Gastrocnemius medialis (tissue), 4 donors: ENCODE measurements at places on chromosomes 2 and 18. TPM values are rescaled to one million over a fixed set of nuclear protein-coding genes. Genes with fewer than 3 reads are reported as not detected.

Gene CAPN14
- total RNA-seq = not detected

DNA sequence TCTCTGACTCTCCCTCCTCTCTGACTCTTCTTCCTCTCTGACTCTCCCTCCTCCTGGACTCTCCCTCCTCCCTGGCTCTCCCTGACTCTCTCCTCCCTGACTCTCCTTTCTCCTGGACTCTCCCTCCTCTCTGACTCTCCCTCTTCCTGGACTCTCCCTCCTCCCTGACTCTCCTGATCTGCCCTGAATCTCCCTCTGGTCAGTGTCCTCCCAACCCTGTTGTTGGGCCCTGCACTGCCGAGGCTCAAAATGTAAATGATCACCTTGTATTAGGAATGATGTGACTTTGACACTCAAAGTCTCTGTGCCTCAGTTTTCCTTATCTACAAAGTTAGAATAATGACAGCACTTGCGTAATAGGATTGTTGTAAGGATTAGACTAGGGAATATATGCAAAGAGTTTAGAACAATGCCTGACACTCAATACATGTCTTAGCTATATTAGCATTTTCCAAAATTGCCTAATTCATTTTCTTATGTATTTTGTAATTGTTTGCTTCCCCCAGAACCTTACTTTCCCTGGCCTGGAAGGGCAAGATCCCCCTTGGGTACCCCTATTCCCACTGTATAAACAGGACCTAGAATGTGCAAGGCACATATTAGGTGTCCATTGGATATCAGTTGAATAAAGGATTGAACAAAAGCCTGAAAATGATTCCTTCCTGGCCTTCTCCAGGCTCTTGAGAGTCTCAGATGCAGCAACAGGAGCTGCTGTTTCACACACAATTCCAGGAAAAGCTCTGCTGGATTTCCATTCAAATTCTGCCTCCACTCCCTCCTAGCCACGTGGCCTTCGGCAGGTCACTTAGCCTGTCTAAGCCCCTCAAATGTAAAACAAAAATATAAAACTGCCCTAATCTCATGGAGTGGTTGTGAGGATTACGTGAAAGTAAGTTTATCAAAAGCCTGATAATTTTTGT is 170.1 kb downstream of the INHBB start:
- no peak for DNase-seq
- H3K4me3 ChIP-seq = no peak overlapping the region
- H3K27me3 ChIP-seq = no peaks in the 10 kb centered on the region
- H3K36me3 ChIP-seq = no peaks in the 10 kb centered on the region
- peaks cover 19% of the 10 kb centered on the region for H3K4me1 ChIP-seq

DNA sequence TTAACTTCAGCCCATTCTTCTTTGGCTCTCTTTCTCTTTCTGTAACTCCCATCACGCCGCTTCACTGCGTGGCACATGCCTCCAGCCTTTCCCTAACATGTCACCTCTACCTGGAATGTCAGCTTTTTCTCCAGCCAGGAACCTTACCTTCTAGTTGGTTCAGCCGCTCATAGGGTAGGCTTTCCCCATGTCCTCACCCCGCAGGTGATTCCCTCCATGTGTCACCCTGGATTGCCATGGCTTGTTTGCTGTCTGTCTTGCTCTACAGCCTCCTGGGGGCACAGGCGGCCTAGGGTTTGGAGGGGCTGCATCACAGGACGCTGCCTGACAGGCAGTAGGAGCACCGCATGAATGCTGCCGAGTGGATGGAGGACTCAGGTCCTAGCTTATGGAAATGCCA is 39.2 kb downstream of the ARHGEF4 start:
- no peaks in the 10 kb centered on the region for H3K27me3 ChIP-seq
- H3K4me3 ChIP-seq = no peak overlapping the region
- no peak for DNase-seq
- H3K36me3 ChIP-seq = no peaks in the 10 kb centered on the region
- no peak overlapping the region for H3K27ac ChIP-seq

DNA sequence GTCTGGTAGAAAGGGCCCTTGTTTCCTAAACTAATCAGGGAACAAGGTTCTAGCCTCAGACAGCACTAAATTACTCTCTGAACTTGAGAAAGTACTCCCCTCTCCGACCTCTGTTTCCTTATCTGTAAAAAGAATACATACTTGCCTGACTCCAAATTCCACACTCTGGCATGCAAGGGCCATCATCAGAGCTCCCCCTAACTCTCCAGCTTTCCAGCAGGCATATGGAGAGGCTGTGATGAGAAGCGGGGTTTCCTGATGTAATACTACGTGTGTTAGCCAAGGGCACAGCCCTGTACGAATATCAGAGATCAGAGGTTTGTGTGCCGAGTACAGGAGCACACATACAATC is 1.8 kb upstream of the EVA1A start:
- H3K4me3 ChIP-seq = no peak overlapping the region
- peaks cover 3% of the 10 kb centered on the region for H3K4me1 ChIP-seq
- no peaks in the 10 kb centered on the region for H3K36me3 ChIP-seq
- peaks cover 3% of the 10 kb centered on the region for H3K27me3 ChIP-seq

DNA sequence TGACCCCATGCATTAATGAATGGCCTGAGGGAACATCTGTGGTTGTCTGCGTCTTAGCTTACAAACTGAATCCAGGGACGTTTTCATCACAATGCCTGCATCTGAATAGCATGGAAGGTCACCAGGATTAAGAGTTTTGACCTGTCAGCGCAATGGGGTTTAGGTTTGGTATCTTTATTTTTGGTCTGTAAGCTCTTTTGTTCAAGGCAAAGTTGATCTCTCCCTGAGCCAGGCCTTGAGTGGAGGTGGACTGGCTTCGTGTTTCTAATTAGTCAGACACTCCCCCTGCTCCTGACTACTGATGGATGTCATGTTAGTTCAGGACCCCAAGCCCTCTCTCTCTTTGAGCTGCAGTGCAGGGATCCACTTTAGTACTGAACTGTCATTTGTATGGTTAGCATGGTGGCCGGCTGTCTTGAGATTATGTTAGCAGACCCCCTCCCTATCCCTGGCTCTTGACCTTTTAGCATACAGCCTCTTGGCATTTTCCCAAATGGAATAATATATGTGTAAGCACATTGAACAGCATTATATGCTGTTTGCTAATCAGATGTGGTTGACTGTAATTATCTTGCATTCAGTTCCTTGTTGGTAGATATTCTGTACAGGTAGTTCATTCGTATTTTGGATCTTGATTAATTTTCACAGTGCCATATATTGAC is 59.2 kb downstream of the LYPD6 start:
- no peaks in the 10 kb centered on the region for H3K36me3 ChIP-seq
- no peaks in the 10 kb centered on the region for H3K27me3 ChIP-seq
- no peak overlapping the region for H3K27ac ChIP-seq
- no peaks in the 10 kb centered on the region for H3K4me1 ChIP-seq
- no peak overlapping the region for H3K4me3 ChIP-seq

GRCh38 chr2:25497918-25498407 is 156.2 kb upstream of the DNMT3A start:
- H3K4me3 ChIP-seq = no peak overlapping the region
- no peak for DNase-seq
- H3K36me3 ChIP-seq = no peaks in the 10 kb centered on the region
- H3K27me3 ChIP-seq = no peaks in the 10 kb centered on the region

- no peak overlapping the region for H3K4me3 ChIP-seq
- H3K36me3 ChIP-seq = no peaks in the 10 kb centered on the region
- no peaks in the 10 kb centered on the region for H3K27me3 ChIP-seq
- no peaks in the 10 kb centered on the region for H3K4me1 ChIP-seq
- no peak overlapping the region for H3K27ac ChIP-seq
- no peak for DNase-seq
These were observed 376.2 kb upstream of the MEIS1 start for GRCh38 chr2:66058675-66059074.

- H3K36me3 ChIP-seq = no peaks in the 10 kb centered on the region
- H3K4me1 ChIP-seq = peaks cover 29% of the 10 kb centered on the region
- H3K27ac ChIP-seq = peak overlapping the region; percentile 52
- H3K4me3 ChIP-seq = no peak overlapping the region
These were observed 146.8 kb downstream of the SEPTIN10 start for GRCh38 chr2:109466674-109467575.

- H3K4me3 ChIP-seq = no peak overlapping the region
- DNase-seq = no peak
- no peaks in the 10 kb centered on the region for H3K4me1 ChIP-seq
- no peaks in the 10 kb centered on the region for H3K27me3 ChIP-seq
- no peaks in the 10 kb centered on the region for H3K36me3 ChIP-seq
These were observed 578.7 kb upstream of the ID2 start for GRCh38 chr2:8103085-8103708.

DNA sequence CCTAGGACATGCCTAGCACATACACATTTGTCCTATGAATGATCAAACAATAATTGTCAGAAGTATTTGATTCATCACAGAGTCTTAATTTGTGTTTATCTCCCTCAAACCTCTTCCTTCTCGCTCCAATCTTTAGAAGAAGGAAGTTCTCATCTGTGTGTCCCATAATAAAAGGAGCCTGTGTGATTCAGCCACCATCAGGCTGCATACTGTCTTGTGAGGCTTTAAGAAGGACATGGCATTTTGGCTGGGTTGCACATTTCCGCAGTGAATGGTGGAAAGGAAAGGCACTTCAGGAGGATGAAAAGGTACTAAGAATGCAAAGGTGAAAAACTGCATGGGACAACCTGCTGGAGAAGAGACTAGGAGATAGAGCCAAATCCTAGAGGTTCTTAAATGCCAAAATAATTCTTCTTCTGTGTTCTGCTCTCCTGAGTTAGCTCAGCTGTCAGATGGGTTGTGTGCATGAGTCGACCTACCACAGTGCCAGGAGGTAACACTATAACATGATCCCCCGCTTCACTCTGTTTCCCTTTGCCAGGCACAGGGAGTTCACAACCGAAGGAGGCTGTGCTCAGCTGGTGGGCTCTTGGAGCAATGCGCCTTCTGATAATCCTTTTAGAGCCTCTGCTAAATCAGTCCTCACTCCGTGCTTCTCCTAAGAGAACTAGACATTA is 120.1 kb downstream of the IRS1 start:
- peaks cover 24% of the 10 kb centered on the region for H3K4me1 ChIP-seq
- peak overlapping the region; percentile 80 for H3K27ac ChIP-seq
- DNase-seq = peak; percentile 76
- no peak overlapping the region for H3K4me3 ChIP-seq
- H3K36me3 ChIP-seq = no peaks in the 10 kb centered on the region
- no peaks in the 10 kb centered on the region for H3K27me3 ChIP-seq
